ENCODE measurements at places on chromosomes 3 and 15. TPM values are rescaled to one million over a fixed set of nuclear protein-coding genes. Genes with fewer than 3 reads are reported as not detected.

Gene RHOV
- 4.2 TPM for total RNA-seq

Gene DAPK2
- total RNA-seq: 5.1 TPM

Gene AMT
- 0.73 TPM for total RNA-seq

Gene MAPKAPK3
- total RNA-seq: 28.4 TPM

Gene OR5K2
- not detected for total RNA-seq

Gene KBTBD8
- total RNA-seq: 0.40 TPM

Gene LRRC31
- not detected for total RNA-seq

Gene SLC24A5
- not detected for total RNA-seq

Gene CYP8B1
- not detected for total RNA-seq

Gene BUB1B
- total RNA-seq: 27.8 TPM
